NCI-H187 treated with DMSO at 0.1 percent for 48 hours (cell line): ENCODE measurements at places on chromosomes 12 and 14.

DNA sequence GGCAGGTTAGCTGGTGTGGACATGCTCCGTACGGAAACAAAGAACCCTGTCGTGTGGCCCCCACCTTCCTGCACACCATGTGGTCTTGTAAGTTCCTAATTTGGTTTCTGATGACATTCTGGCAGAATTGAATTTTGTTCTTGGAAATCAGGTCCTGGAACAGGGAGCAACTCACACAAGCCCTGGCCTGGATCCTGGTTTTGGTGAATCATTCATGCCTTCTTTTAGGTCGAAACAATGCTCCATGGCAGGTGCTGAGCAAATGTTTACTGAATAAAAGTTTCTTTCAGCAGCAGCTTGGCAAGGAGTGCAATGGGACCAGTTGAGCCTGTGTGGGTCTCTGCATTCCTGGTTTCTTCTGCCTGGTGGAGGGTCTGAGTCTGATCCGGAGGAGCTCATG lies 978.4 kb downstream of the BCL11B start:
- DNase-seq = no peak

DNA sequence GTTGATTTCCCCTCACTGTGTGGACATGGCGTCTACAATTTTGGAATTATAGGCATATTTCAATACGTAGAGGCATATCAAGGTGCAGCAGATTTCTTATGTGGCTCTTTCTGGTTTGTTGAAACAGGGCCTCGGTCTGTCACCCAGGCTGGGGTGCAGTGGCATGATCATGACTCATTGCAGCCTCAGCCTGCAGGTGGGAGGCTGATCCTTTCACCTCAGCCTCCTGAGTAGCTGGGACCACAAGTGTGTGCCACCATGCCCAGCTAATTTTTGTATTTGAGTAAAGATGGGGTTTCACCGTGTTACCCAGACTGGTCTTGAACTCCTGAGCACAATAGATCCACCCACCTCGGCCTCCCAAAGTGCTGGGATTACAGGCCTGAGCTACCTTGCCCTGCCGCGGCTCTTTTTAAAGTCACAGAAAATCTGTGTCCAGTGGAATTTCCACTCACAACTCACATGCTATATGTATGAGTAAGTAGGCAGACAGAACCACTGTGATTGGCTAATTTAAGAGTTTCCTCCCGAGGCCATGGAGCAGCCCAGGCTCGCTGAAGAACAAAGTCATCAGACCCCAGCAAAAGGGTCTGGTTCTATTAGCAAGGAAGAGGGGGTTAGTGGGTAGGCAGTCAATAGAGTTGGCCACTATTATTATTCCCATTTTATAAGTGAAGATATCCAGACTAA lies 9.1 kb downstream of the GNG2 start:
- DNase-seq = no peak

DNA sequence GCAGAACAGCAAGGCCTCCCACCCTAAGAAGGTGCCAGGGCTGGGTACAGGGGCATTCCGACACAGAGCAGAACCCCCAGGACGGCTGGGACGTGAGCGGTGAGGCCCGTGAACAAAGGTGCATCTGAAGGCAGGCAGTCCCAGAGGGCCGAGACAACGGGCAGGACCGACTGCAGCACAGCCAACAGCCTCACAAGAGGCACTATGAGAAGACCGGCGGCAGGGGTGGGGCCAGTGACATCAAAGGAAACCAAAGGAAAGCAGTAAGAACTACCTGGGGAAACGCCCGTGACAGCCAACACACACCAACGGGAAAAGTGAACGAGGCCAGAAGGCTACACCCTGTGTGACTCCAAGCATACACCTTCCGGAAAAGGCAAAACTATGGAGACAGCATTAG lies 9.1 kb downstream of the BTBD6 start:
- no peak for DNase-seq

DNA sequence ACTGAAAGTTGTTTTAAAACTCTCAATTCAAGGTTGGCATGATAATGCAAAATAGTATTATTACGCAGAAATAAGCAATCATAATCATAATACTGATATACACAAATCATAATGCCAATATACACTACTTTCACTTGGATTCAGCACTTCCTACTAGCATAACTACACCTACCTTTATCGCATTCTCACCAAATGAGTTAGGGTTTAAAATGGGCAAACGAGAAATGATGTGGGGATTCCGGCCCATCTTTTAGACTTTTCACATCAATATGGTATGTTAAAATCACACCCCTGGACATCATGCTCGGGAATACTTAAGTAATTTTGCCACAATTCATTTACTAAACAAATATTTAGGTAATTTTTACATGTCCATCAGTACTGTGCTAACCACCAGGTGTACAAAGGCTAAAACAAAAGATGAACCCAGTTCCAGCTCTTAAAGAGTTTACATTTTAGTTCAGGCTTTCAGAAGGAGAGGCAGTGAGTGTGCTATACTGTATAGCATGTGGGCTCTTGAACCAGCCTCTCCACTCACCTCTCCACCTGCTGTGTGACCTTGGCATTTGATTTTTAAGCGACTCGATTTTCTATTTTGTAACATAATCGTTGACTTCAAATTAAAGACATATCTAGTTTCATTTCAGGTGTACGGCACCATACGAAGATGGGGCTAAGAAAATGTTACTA lies 1.1 kb upstream of the USP15 start:
- peak; percentile 76 for DNase-seq

- no peak for DNase-seq
Measured at GRCh38 chr14:62206456-62206855, 444.2 kb downstream of the SNAPC1 start.

DNA sequence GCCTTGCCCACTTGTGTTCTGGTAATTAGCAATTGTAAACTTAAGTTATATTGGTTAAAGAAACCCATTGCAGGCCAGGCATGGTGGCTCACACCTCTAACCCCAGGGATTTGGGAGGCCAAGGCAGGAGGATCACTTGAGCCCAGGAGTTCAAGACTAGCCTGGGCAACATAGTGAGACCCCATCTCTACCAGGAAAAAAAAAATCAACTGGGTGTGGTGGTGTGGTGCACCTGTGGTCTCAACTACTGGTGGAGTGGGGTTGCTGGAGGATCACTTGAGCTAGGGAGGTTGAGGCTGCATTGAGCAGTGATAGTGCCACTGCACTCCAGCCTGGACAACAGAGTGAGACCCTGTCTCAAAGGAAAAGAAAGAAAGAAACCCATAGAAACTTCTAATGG lies 13.7 kb downstream of the YY1 start:
- DNase-seq = no peak
